ENCODE measurements at places on chromosomes 5 and 9. TPM values are rescaled to one million over a fixed set of nuclear protein-coding genes. Genes with fewer than 3 reads are reported as not detected.

Gene SLC34A3
- not detected for total RNA-seq

Gene IL5
- not detected for total RNA-seq

Gene KIF27
- total RNA-seq = 13.3 TPM

Gene GPX3
- 102 TPM for total RNA-seq

DNA sequence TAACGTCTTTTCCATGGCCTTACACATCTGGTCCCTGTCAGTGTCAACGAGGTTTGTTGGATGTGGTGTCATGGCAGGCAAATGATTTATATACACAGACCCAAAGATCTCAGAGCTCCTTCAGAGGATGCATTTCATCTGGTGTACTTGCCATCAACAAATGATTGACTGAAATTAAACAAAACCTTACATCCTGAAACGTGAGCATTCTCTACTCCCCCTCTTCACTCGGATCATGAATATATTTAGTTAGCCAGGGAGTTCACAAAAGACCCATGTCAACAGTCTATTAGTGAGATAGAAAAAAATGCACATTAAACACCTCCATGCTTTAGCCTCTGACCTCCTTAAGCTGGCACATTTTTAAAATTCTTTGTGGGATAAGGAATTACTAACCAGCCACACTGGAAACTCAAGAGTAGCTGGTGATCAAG lies 215.6 kb downstream of the EFNA5 start:
- DNase-seq = peak; percentile 96

DNA sequence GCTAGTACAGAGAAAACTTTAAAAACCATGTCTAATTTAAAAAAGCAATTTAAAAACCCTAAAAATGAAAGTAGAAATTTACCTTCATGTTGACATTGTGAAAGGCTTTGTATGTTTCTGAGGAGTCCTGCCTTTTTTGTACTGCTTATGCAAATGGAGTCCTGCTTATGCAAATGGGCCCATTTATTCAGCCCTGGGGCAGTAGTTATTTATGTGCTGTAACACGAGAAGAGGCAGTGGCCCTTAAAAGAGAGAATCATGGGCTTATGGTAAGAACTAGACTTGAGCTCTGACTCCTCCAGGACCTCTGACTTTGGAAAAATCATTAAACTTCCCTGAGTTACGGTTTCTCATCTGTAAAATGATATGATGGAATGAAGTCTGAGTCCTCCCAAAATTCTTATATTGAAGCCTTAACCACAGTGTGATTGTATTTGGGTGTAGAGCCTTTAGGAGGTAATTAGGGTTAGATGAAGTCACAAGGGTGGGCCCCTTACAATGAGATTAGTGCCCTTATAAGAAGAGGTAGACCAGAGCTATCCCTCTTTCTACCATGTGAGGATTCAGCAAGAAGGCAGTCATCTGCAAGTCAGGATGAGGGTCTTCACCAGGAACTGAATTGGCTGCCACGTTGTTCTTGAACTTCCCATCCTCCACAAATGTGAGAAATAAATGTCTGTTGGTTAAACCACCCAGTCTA lies 447.8 kb upstream of the CD180 start:
- DNase-seq = peak; percentile 17

GRCh38 chr5:178086266-178086665 lies 27.1 kb upstream of the N4BP3 start:
- no peak for DNase-seq

DNA sequence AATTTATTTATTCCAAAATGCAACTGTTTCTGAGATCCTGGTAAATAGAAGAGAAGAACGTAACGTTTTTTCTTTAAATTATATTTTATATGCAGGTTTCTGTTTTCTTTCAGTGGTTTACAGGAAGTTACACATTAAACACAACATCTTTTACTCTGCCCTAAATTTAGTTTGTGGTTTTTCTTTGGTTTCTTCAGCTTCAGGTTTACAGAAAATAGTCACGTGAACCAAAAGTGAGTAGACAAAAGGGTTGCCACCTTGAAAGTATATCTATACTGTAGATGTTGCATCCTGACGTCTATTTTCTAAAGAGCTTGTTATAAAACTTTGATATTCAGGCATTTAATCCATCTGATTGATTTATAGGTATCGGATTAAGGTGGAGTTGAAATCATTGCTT lies 1236.6 kb downstream of the MAT2B start:
- DNase-seq = no peak

DNA sequence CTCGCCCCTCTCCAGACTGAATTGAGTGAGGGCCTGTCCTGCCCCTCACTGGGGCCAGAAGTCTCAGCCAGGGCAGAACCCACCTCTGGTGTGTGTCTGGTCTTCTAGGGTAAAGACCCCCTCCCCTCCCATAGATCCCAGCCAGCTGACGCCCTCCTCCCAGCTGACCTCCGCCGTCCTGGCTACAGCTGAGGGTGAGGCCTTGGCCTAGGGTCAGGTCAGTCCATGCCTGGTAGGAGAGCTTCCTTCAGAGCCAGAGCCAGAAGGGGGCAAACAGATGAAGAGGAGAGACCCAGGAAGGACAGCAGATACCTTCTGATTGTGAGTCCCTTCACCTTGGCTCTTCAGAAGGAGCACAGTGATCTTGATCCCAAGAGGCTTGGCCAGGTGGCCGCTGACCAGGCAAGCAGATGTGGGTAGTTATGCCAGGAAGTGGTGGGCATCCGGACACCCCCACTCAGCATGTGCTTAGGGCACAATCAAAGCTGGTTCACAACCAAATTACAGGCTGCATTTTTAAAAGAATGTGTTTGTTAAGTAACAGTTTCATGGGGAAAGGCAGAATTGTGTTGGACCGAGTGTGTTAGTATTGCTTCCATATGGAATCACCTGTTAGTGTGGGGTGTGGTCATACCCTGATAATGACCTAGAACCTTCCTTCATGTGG lies 29.9 kb downstream of the JADE2 start:
- no peak for DNase-seq

DNA sequence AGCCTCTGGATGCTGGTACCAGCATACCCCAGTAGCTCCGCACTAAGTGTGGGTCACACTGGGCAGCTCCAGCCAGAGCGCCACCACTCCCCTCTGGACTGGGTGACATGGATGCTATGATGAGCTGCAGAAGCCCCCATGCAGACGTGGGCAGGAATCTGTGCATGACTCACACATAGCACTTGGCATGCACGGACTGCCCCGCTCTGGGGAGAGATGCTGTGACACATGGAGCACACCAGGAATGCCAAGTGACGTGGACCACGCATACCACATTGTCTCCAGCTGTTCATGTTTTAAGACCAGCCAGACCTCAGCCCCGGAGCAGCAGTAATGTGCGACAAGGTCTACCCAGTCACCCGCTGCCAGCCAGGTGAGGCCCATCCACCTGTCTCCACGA lies 64.1 kb downstream of the SEMA4D start:
- no peak for DNase-seq

DNA sequence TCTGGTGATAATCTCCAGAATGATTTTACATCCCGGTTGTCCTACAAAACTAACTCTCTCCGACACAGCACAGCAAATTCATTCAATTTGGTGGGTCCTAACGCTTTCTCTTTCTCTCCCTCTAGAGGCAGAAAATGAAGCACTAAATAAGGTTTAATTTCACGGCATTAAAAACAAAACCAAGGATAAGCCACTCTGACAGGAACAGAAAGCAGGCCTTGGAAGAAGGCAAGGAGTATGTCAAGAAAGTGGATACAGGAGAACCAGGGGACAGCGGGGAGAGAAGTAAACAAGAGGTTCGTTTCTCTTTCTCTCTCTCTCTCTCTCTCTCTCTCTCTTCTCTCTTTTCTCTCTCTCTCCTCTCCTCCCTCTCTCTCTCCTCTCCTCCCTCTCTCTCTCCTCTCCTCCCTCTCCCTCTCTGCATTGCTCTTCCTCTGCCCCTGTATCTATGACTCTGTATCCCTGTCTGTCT lies 49.8 kb downstream of the EBF1 start:
- DNase-seq = peak; percentile 19

GRCh38 chr5:108111736-108112135 lies 270.2 kb downstream of the FBXL17 start:
- DNase-seq = no peak

GRCh38 chr5:171926311-171926710 lies 80.1 kb downstream of the FBXW11 start:
- no peak for DNase-seq

DNA sequence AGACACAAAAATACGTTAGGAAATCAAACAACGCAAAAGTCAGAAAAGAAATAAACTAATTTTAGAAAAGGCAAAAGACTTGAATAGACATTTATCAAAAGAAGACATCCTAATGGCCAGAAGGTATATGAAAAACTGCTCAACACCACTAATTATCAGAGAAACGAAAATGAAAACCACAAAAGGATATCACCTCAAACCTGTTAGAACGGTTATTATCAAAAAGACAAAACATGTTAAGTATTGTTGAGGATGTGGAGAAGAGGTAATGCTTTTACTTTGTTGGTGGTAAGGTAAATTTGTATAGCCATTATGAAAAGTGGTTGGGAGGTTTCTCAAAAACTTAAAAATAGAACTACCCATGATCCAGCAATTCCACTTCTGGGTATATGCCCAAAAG lies 230.0 kb upstream of the RGMB start:
- DNase-seq = no peak

DNA sequence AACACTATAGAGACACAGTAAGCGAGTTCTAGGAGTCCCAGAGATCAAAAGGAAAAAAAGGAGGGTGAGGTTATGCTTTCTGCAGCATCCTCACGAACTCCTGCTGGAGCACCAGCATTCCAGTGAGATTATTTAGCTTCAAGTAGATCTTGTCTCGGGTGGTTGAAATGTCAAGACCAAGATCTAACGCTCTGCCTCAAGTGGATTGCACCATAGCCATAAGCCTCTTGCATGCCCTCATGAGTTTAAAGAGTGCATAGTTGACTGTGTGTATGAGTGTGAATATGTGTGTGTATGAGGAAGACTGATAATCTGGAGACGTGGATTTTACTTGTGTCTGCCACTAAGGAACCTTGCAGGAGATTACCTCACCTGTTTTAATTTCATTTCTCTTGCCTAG lies 335.3 kb upstream of the ADAMTSL1 start:
- DNase-seq = no peak

- DNase-seq = no peak
Observed at GRCh38 chr5:157732596-157733262, 1.5 kb downstream of the THG1L start.

- no peak for DNase-seq
Observed at GRCh38 chr5:56853698-56854097, 38.3 kb downstream of the MAP3K1 start.

DNA sequence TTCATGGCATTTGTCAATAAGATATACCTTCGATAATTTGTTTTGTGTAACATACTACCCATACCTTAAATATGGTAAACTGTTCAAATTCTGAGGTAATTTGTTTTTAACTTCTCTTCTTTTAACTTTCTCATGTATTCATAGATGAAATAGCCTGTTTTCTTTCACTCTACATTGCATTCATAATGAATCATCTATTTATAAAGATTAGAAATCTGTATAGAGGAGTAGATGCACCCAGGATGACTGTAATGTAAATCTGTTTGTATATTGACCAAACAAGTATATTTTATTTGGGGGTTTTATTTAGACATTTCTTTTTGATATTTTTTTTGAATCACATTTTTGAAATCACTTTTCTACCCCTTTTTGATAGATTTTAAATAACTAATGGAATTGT lies 144.6 kb downstream of the CD180 start:
- no peak for DNase-seq

DNA sequence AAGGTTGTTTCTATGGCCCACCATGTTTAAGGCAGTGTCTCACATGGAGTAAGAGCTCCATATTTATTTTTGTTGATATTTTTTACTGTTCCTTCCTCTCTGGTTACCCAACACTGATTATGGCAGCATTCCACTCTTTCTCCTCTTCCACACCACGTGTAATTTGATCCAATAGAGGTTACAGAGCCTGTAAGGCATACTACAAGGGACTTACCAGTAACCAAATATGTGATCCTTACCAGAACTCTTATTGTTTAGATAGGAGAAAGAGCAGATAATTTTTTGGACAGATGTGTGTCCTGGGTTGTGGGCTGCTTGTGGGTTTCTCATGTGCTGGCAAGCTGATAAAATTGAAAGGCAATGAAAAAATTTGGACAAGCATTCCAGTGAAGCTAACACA lies 261.3 kb downstream of the TMEM167A start:
- DNase-seq = peak; percentile 2

GRCh38 chr9:70079417-70080037 lies 35.9 kb downstream of the MAMDC2 start:
- peak; percentile 58 for DNase-seq

DNA sequence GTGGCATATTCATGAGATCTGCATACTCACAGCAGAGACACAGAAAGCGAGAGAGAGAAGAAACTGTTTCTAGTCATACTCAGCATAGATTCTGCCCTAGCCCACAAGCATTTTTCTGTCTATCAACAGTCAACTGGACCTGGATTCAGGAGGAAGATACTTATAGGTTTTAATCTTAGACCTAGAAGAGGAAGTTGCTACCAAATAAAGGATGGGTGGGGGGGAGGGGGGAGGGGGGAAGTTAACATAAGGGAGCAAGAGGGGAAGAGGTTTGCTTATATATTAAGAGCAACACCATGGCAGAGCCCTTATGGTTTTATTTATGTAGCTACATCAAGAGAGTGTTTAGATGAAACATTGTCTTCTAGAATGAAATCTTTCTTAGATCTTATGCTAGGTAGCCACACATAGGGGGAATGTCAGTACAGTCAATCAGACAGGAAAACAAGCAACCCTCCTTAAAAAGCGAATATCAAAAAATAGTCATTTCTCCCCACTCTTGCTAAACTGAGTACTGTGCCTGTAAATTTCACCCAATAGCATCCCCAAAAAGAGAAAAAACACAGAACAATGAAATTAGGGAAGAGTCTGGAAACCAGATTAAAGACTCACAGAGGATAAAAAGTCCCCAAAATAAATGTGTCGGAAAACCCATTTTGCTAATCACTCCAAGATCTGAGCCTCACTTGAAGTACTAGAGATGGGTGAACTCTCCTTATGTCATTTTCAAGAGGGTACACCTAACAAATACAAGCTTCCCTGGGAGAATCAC lies 192.7 kb upstream of the NR4A3 start:
- DNase-seq = no peak

- DNase-seq = no peak
Observed at GRCh38 chr5:162190-162564, 29.1 kb upstream of the LRRC14B start.

GRCh38 chr9:81915801-81916505 lies 12.3 kb upstream of the SPATA31D4 start:
- peak; percentile 33 for DNase-seq

DNA sequence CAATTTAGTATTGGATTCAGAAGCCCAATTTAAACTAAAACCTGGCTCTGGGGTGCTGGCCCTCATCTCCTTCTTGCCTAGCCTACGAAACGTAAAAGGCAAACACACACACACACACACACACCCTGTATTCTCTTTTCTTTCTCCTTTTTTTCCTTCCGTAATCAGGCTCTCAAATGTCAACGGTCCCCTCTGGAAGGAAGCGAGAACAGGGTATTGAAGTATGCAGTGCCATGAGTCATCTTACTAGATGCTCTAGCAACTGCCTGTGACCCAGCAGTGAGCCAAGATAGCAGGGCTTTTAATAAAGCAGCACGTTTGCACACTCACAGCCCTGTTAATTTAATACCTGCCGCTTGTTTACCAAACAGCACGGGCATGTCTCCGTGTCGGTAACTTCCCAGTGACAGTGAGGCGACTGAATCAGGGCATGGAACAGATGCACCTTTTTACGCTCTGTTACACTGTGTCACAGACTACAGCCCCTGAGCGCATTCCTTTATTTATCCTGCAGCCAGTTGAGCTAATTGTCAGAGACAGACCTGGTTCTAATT lies 243.8 kb downstream of the BNC2 start:
- peak; percentile 95 for DNase-seq
